Smooth muscle cell of the pulmonary artery (primary cell): ENCODE measurements at places on chromosomes 1 and 21. TPM values are rescaled to one million over a fixed set of nuclear protein-coding genes. Genes with fewer than 3 reads are reported as not detected.

The IFI16 gene
- total RNA-seq, result 70.6 and 88.2 TPM in 2 replicates

The CFHR4 gene
- total RNA-seq, result not detected in 2 replicates

The NEK2 gene
- total RNA-seq, result 2.5 and 8.5 TPM in 2 replicates

The USP21 gene
- total RNA-seq, result 12.3 and 13.6 TPM in 2 replicates

The CFHR1 gene
- total RNA-seq, result 0.36 and 1.6 TPM in 2 replicates

The ST6GALNAC3 gene
- total RNA-seq, result 0.26 and 0.36 TPM in 2 replicates

The RCSD1 gene
- total RNA-seq, result 0.13 and 1.2 TPM in 2 replicates

The CYP4B1 gene
- total RNA-seq, result not detected in 2 replicates

The CSF1 gene
- total RNA-seq, result 53.5 and 61.1 TPM in 2 replicates

The DDOST gene
- 424 and 493 TPM in 2 replicates for total RNA-seq

The APCS gene
- not detected in 2 replicates for total RNA-seq

The PLA2G2A gene
- not detected in 2 replicates for total RNA-seq

The IFI6 gene
- total RNA-seq, result 31.8 and 37.1 TPM in 2 replicates

The UTS2 gene
- total RNA-seq, result not detected in 2 replicates

The CD101 gene
- total RNA-seq, result 0.36 and 0.59 TPM in 2 replicates

The KCNJ9 gene
- total RNA-seq, result under 0.01 TPM in 1 of 2 replicates, not detected in the other

The LYPLAL1 gene
- total RNA-seq, result 28.2 and 46.0 TPM in 2 replicates

The PODN gene
- total RNA-seq, result 16.0 and 20.9 TPM in 2 replicates

The NPL gene
- total RNA-seq, result 4.5 and 4.6 TPM in 2 replicates

The ZNF669 gene
- total RNA-seq, result 3.5 and 6.5 TPM in 2 replicates

The MX2 gene
- 2.2 and 3.3 TPM in 2 replicates for total RNA-seq

The COL8A2 gene
- 6.6 and 13.8 TPM in 2 replicates for total RNA-seq

The VCAM1 gene
- total RNA-seq, result 4.2 and 20.7 TPM in 2 replicates

The FAM167B gene
- total RNA-seq, result 0.98 and 2.3 TPM in 2 replicates

The INTS7 gene
- 15.3 and 19.4 TPM in 2 replicates for total RNA-seq

The GBP6 gene
- not detected in 2 replicates for total RNA-seq

The TSPAN1 gene
- total RNA-seq, result 0.73 and 0.78 TPM in 2 replicates

The SOX13 gene
- 7.6 and 7.9 TPM in 2 replicates for total RNA-seq

The CDC20 gene
- total RNA-seq, result 7.9 and 16.5 TPM in 2 replicates

The OXCT2 gene
- 1.3 and 1.8 TPM in 2 replicates for total RNA-seq

The OR2T11 gene
- not detected in 2 replicates for total RNA-seq

The MYOCOS gene
- total RNA-seq, result 0.17 TPM in 1 of 2 replicates, not detected in the other

The GBP2 gene
- total RNA-seq, result 24.2 and 44.6 TPM in 2 replicates

The COL11A1 gene
- 1.2 and 2.5 TPM in 2 replicates for total RNA-seq

The MSH4 gene
- 0.33 and 0.52 TPM in 2 replicates for total RNA-seq

The BRINP3 gene
- total RNA-seq, result 0.07 TPM in 1 of 2 replicates, not detected in the other

The OR2L5 gene
- not detected in 2 replicates for total RNA-seq

The NFASC gene
- 42.0 and 47.6 TPM in 2 replicates for total RNA-seq

The PDE4B gene
- total RNA-seq, result 23.6 and 34.4 TPM in 2 replicates

The LINGO4 gene
- total RNA-seq, result not detected in 2 replicates

The ETS2 gene
- 32.5 and 64.9 TPM in 2 replicates for total RNA-seq

The RGS8 gene
- total RNA-seq, result not detected in 2 replicates

The S100A1 gene
- total RNA-seq, result 0.13 TPM in 1 of 2 replicates, not detected in the other

The S100A7 gene
- total RNA-seq, result not detected in 2 replicates

The GPR52 gene
- 0.78 and 1.1 TPM in 2 replicates for total RNA-seq

The RNU1-3 gene
- under 0.01 TPM in 2 replicates for total RNA-seq

The CFAP141 gene
- not detected in 2 replicates for total RNA-seq

The ANKRD34A gene
- 0.98 and 1.2 TPM in 2 replicates for total RNA-seq

The AADACL3 gene
- not detected in 2 replicates for total RNA-seq

The KPRP gene
- total RNA-seq, result not detected in 2 replicates

The RBM11 gene
- 0.26 TPM in 1 of 2 replicates, not detected in the other for total RNA-seq

The SPRR4 gene
- not detected in 2 replicates for total RNA-seq

The CELA2A gene
- 0.20 TPM in 1 of 2 replicates, not detected in the other for total RNA-seq

The HLX gene
- total RNA-seq, result 4.9 and 10.6 TPM in 2 replicates

The NTMT2 gene
- not detected in 2 replicates for total RNA-seq

The SERPINC1 gene
- total RNA-seq, result 0.07 TPM in 1 of 2 replicates, not detected in the other

The KRTAP6-2 gene
- not detected in 2 replicates for total RNA-seq

The ZNF593 gene
- total RNA-seq, result 13.6 and 14.0 TPM in 2 replicates

The LMX1A gene
- total RNA-seq, result not detected in 2 replicates
